Fibroblast of the aortic adventitia (primary cell): ENCODE measurements at places on chromosomes 16 and 17. TPM values are rescaled to one million over a fixed set of nuclear protein-coding genes. Genes with fewer than 3 reads are reported as not detected.

Gene CRHR1
- not detected in 2 replicates for total RNA-seq

Gene HOXB6
- total RNA-seq: 0.63 and 13.1 TPM in 2 replicates

Gene FBXW10
- under 0.01 TPM in 1 of 2 replicates, not detected in the other for total RNA-seq

Gene GINS3
- total RNA-seq: 2.1 and 10.7 TPM in 2 replicates

Gene SPATA22
- total RNA-seq: not detected in 2 replicates

Gene GNAO1
- 0.09 TPM in 1 of 2 replicates, not detected in the other for total RNA-seq

Gene NXPH3
- 1.4 and 1.9 TPM in 2 replicates for total RNA-seq

Gene DPEP3
- total RNA-seq: not detected in 2 replicates

Gene OSGIN1
- total RNA-seq: 6.5 and 6.6 TPM in 2 replicates

Gene GLP2R
- total RNA-seq: 0.16 TPM in 1 of 2 replicates, not detected in the other

Gene HID1
- total RNA-seq: 0.33 and 0.90 TPM in 2 replicates

Gene KRT28
- not detected in 2 replicates for total RNA-seq

Gene GRAPL
- total RNA-seq: not detected in 2 replicates

Gene NLRP1
- total RNA-seq: 35.1 and 55.4 TPM in 2 replicates
